Effector CD8-positive, alpha-beta T cell (primary cell): ENCODE measurements at places on chromosomes 2 and 18.
A peak's percentile ranks its signal among the peaks of the same experiment; 100 is the strongest.

DNA sequence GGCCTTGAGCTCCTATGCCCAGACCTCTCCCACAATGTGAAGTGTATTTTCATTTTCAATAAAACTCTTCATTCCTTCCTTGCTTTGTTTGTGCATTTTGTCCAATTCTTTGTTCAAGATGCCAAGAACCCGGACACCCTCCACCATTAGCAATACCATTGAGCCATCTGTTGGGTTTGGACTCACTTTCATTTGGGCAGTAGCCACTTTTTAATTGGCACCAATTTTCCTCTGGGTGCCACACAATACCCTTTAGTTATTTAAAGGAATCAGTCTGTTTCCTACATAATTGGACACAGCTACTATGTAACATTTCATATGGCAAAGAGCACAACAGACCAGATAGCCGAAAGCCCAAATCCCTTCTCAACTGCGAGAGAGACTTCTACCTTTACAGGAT lies 22.5 kb upstream of the SLC35G4 start:
- DNase-seq = no peak

- DNase-seq = no peak
These were observed 7.9 kb downstream of the RDH14 start for GRCh38 chr2:18552351-18553077.

DNA sequence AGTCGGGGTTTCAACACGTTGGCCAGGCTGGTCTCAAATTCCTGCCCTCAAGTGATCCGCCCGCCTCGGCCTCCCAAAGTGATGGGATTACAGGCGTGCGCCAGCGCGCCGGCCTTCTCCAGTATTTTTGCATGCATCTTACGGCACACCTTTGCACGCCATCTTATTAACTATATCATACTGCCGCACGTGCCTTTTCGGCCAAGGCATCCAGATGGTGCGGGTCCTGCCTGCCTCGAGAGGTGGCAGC lies 765 bp upstream of the ING5 start:
- no peak for DNase-seq

GRCh38 chr2:46982351-46983064 lies 66.9 kb upstream of the MCFD2 start:
- no peak for DNase-seq

- no peak for DNase-seq
These were observed 197.5 kb downstream of the FAM210A start for GRCh38 chr18:13528739-13529392.

GRCh38 chr18:60892441-60892840 lies 440.8 kb upstream of the CDH20 start:
- no peak for DNase-seq

DNA sequence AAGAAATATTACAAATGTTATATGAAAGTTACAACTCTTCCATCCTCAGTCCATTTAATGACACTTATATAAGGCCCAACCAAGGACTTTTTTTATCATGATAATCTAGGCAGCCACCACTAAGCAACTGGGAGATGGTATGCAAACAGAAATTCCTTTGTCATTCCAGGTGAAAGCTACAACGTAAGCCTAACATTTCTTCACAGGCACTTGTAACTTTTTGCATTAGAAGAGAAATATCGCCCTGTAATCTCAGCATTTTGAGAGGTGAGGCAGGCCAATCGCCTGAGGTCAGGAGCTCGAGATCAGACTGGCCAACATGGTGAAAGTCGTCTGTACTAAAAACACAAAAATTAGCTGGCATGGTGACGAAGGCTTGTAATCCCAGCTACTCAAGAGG lies 581.2 kb upstream of the SLC8A1 start:
- no peak for DNase-seq

GRCh38 chr18:23992089-23992940 lies 22.2 kb upstream of the TTC39C start:
- peak; percentile 7 for DNase-seq

GRCh38 chr2:32832821-32833220 lies 113.9 kb upstream of the LTBP1 start:
- DNase-seq = no peak

DNA sequence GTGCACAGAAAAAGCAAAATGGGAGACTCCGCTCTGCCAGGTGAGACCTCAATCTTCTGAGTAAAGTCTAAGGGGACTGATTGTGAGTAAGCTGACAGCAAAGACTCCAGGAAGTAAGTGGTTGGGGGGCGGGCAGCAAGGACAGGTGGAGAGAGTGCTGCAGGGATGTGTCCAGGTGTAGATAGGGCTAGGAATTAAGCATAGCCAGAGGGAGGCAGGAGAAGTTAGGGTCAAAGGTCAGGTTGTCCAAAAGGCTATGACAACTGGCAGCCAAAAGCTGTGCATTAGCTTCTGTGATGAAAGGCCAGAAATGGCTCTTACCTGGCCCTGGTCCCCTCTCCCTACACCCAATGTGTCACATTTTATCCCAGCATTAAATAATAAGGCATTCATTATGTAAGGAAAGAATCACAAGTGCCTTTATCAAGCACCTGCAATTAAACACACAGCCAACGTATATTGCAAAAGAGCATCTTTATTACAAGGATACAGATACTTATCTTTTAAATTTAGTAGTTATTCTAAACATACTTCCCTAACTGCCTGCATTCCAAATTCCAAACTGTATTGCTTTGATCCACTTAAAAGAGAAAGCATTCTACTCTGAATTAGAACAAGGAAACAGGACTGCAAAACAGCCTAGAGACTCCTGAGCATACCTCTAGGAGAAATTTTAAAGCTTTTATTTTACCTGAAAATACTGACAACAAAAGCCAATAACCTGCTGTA lies 247.9 kb downstream of the IRS1 start:
- DNase-seq = no peak

DNA sequence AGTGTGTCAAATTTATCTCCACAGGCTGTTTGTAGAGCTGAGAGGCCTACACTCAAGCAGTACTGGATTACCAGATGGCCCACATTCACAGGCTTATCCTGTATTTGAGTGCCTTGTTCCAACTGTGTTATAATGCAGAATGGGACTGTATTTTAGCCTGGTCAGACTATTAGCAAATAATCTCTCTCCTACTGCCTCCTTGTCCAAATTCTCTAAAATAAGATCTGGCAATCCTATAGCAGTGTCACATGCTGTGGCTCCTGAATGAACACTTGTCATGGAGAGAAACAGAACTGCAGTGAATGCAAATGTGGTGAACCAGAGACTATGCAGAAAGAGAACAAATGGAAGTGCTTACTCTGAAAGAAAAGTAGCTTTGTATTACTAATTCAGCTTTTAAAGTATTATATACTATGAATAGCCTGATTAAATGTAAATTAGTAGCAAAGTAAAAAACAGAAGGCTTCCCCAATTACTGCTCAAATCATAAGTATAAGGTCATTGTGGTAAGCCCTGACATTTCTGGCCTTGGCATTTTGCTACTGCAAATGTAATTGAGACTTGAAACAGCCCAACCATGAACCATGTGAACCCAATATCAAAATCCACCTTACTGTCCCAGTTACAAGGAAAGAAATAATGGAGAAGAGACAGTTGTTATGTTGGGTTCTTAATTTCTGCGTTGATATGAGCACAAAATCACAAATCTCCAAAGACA lies 80.0 kb downstream of the MAP4K3 start:
- DNase-seq = no peak

- no peak for DNase-seq
These were observed 507.3 kb downstream of the RNF144A start for GRCh38 chr2:7424481-7424880.

DNA sequence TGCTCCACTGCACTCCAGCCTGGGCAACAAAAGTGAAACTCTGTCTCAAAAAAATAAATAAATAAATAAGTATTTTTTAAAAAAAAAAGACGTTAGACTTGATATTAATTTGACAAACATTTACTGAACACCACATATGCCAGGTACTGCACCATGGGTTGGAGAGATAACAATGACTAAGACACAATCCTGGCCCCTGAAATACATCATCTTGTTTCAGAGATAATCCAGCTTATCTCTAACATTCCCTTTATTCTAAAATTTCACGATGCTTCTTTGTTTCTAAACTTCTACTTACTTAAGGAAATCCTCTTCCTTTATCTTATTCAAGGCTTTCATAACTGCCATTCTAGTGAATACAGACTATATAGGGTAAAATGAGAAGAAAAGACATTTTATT lies 55.0 kb upstream of the PEX13 start:
- DNase-seq = no peak

DNA sequence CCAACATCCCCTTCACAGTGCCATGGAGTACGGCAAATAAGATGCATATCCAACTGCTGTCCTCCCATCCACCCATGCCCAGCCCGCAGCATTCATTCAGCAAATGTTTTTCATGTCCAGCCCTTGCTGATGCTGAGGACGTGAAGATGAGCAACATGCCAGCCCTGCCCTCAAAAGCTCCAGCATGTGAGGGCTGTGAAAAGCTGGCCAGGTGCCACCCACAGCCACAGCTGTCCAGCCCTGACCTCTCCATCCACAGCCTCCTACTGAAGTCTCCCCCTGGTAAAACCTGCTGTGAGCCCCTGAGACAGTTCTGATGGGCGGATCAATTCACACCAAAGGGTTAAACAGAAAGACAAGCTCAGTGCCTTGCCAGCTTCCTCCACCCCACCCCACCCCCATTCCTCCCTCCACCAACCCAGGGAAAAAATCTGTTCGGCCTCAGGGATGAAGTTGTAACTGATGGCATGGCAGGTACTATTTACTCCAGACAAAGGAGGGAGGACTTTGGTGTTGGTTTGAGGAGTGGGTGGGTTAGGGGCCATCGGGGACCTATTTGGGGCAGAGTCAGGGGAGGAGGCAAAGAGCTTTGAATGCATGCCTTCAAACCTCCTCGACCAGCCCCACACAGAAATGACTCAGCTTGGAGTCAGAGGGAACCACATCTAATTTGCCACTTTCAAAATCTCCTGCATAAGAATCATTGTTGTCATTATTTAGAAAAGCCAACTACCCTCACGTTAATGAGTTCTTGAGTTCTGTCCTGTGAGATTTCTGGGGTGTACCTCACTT lies 4.3 kb downstream of the ZBTB7C start:
- DNase-seq = no peak

- DNase-seq = no peak
These were observed 1467.8 kb downstream of the DPP10 start for GRCh38 chr2:115910270-115910669.

DNA sequence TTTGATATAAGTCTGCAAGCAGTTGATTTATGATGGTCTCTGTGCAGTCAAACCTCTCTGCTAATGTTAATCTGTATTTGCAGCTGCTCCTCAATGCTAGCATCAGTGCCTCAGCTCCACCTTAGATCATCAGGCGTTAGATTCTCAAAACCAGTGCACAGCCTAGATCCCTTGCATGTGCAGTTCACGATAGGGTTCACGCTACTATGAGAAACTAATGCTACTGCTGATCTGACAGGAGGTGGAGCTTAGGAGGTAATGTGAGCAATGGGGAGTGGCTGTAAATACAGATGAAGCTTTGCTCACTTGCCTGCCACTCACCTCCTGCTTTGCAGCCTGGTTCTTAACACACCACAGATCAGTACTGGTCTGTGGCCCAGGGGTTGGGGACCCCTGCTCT lies 18.4 kb downstream of the RBKS start:
- no peak for DNase-seq

DNA sequence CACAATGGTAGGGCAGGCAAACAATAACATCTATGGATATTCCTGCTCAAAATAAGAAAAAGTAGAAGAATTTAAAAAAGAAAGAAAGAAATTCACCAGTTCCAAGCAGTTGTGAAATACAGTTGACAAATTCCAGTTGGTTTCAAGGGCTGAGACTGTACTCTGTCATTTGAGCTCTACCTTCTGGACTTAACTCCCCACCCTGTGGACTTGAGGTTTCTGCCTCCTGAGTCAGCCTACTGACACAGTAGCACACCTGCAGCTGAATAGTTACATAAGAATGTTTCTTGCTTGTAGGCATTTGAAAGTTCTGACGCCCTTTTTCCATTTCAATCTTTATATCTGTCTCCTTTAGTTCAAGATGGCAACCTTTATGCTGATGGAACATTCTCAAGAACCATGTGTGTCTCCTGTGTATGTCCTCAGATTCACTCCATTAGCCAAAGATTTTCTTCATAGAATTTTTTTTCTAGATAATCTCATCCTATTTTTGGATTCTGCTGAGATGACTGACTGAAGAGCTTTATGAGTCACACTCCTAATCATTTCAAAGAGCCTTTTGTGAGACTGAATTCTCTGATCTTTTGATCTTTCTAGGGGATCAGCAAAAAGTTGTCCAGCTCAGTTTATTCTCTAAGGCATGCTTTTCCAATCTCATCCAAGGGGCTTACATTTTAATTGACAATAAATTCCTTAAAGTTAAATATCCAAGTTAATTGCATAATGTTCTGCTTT lies 19.1 kb downstream of the NETO1 start:
- no peak for DNase-seq

DNA sequence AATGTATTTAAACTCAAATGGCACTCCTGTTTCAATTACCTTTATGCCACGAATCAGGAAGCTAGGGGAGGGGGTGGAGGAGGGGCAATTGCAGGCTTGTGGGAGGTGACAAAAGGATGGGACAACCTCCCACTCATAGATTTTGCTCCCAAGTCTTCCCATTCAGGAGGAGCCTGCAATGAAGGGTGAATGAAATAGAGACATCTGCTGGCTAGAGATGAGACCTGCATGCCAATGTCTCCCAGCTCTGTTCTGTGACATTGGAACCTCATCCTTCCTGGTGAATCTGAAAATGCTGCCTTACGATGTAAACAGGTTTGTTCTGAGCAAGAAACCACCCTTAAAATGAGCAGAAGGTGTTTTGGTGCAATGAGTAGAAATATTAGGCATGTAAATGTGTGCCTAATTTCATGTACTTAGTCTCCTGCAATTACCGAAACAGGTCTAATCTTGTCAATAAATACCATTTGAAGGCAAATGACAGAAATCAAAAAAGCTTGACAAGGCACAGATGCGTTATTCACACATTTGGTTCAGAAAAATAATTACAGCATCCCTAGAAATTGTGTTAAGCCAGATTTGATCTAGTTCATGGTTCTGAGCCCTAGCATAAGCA lies 2.7 kb upstream of the PID1 start:
- DNase-seq = no peak

GRCh38 chr2:14364471-14364870 lies 268.0 kb upstream of the LRATD1 start:
- DNase-seq = no peak

- DNase-seq = no peak
These were observed 118.8 kb downstream of the ABCA12 start for GRCh38 chr2:215019521-215020145.

DNA sequence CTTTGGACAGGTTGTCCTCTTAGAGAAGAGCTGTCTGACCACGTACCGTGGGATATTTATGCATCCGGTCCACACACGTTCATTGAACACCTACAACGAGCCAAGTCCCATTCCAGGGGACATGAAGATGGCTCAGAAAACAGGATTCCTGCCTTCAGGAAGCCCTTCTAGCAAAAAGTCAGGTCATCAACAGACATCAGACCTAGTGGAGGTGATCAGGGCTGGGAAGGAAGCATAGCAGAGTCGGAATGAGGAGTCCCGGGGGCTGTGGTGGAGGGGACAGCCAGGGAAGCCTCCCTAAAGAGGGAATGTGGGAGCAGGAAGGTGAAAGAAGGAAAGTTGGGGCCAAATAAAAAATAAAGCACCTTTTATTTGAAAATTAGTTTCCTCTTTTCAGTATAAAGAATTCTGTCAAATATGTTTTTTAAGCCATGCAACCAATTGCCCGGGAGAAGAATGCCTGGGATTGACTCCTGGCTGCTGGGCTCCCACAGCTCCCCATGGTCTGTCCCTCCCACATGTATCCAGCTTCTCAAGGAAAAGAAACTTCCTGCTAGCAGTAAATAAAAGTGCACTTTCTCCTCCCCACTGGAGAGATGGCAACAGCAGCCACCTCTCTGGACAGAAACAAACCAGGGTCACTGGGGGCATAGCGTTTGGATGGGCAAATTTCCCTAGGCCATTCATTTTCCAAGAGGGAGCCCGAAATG lies 144.8 kb downstream of the SMAD7 start:
- no peak for DNase-seq
